ENCODE measurements at places on chromosomes 1 and 21.

- no peak overlapping the region for H3K27ac ChIP-seq
- no peaks in the 10 kb centered on the region for H3K4me1 ChIP-seq
- H3K27me3 ChIP-seq, result no peaks in the 10 kb centered on the region
- H3K36me3 ChIP-seq, result peaks cover 3% of the 10 kb centered on the region
- no peak for DNase-seq
- no peak overlapping the region for H3K4me3 ChIP-seq
These were observed 34.5 kb downstream of the SPATA21 start for GRCh38 chr1:16402742-16403141.

DNA sequence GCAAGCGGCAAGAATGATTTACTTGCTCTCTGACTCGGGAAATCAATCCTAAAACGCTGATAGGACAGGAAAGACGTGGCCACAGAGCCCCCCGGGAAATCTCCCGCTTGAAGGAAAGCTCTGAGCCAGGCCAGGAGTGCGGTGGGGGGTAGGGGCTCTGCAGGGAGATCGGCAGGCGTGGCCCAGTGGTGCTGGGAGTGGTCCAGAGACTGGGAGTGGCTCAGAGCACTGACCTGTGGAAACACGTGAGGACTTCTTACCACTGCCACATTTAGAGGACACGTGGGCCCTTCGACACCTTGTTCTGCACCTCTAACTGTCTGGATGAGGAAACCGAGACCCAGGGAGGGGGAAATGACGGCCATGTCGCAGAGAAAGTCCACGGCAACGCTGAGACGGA lies 130.0 kb upstream of the KLHDC7A start:
- no peak overlapping the region for H3K4me3 ChIP-seq
- peaks cover 13% of the 10 kb centered on the region for H3K27me3 ChIP-seq
- DNase-seq, result no peak
- H3K36me3 ChIP-seq, result no peaks in the 10 kb centered on the region
- H3K27ac ChIP-seq, result no peak overlapping the region

DNA sequence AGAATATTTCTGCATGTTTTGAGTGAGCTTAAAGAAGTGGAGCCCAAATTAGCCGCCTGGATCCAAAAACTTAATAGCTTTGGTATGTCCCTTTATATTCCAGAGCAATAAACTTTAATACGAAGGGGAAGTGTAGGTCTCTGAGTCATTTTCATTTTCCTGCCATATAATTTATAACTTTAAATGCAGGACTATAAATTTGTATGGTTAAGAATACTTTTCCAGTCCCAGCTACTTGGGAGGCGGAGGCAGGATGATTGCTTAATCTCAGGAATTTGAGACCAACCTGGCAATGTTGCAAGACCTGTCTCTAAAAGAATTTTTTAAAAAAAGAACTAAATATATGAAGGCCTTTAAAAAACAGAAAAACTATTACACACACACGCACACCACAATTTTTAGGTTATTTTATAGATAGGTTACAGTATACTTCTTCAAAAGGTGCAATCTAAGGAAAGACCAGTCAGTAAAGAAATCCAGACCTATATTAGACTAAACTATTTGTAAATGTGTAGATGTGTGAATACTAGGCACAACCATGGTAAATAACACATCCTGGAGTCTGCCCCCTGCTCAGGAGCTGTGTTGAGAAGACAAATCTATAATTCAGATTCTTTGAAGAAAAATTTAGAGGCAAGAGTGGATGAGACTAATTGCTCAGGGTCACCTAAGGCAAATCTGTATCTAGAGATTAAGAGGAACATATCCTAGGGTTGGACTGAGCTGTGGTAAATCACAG lies 80.3 kb downstream of the TTC3 start:
- H3K27me3 ChIP-seq, result no peaks in the 10 kb centered on the region
- peaks cover 37% of the 10 kb centered on the region for H3K36me3 ChIP-seq
- no peak for DNase-seq
- no peak overlapping the region for H3K4me3 ChIP-seq

DNA sequence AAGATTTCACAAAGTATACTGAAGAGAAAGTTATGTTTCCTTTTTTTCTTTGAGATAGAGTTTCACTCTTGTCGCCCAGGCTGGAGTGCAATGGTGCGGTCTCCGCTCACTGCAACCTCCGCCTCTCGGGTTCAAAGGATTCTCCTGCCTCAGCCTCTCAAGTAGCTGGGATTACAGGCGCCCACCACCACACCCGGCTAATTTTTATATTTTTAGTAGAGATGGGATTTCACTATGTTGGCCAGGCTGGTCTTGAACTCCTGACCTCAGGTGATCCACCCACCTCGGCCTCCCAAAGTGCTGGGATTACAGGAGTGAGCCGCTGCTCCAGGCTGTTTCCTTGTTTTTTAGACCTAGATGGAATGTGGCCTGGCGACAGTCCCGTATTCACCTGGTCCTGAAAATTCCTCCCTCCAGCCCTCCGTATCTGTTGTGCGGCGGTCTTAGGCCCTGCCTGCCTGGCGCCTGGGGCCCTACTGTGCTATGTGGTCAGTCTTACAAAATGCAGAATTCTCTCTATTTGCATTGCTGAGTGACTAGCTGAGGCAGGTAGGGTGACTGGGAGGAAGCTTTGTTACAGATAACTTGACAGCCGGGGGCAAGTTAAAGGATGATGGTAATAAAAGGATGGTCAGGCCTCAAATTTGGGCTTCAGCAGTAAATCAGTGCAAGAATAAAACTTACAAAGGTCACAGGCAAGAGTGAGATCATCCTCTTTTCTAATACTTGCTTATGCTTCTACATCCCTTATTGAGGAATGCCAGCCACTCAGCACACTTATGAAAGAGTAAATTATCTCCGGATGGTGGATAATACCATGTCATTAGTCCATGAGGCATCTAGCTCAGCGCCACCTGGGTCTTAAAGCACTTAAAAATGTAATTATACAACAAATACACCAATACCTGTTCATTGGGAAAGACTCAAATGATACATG lies 30.3 kb downstream of the PARK7 start:
- H3K27me3 ChIP-seq, result no peaks in the 10 kb centered on the region
- no peak overlapping the region for H3K27ac ChIP-seq
- no peak overlapping the region for H3K4me3 ChIP-seq

DNA sequence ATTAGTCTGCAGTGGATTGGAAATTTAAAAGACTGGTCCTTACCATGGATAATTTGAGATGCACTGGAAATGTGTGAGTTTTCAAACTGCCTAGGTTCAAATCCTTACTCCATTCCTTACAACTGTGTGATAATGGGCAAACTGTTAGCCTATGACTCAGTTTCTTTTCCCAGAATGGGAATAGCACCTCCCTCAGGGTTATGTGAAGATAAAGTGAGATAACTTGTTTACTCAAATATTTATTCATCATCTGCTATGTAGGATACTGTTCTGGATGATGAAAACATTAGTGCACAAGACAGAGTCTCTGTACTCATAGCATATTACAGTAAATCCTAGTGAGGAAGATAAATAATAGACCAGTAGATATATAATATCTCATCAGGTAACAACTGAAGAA lies 28.6 kb downstream of the LRIG2 start:
- no peak for DNase-seq
- H3K27me3 ChIP-seq, result no peaks in the 10 kb centered on the region

- H3K4me1 ChIP-seq, result no peaks in the 10 kb centered on the region
- H3K4me3 ChIP-seq, result no peak overlapping the region
- DNase-seq, result no peak
- H3K36me3 ChIP-seq, result no peaks in the 10 kb centered on the region
- H3K27ac ChIP-seq, result no peak overlapping the region
These were observed 262.2 kb downstream of the AJAP1 start for GRCh38 chr1:4916610-4917009.

- H3K4me3 ChIP-seq, result no peak overlapping the region
- no peaks in the 10 kb centered on the region for H3K36me3 ChIP-seq
- no peaks in the 10 kb centered on the region for H3K4me1 ChIP-seq
- peaks cover 2% of the 10 kb centered on the region for H3K27me3 ChIP-seq
- no peak for DNase-seq
- no peak overlapping the region for H3K27ac ChIP-seq
These were observed 279.5 kb downstream of the KIF26B start for GRCh38 chr1:245434280-245434679.

All from activated CD8-positive, alpha-beta memory T cell treated with anti-CD3 and anti-CD28 coated beads, Interleukin-2, amount 10 ng/mL, durations not matched to agents 7 days and 5 days (primary cell).